WTC11 (cell line): ENCODE measurements at places on chromosomes 12 and 14. TPM values are rescaled to one million over a fixed set of nuclear protein-coding genes. Genes with fewer than 3 reads are reported as not detected.

HSPA2 gene
- total RNA-seq: 30.2 to 43.9 TPM (median 40.7 TPM) in 3 replicates

KRT78 gene
- not detected in 3 replicates for total RNA-seq

TBX5 gene
- 0.21 to 0.33 TPM (median 0.21 TPM) in 3 replicates for total RNA-seq

VWF gene
- 0.48 to 0.98 TPM (median 0.78 TPM) in 3 replicates for total RNA-seq

AJUBA gene
- 28.8 to 35.8 TPM (median 33.8 TPM) in 3 replicates for total RNA-seq

TAS2R8 gene
- total RNA-seq: not detected in 3 replicates

CISTR gene
- 0.81 TPM in 1 of 3 replicates, not detected in the others for total RNA-seq

KLRC3 gene
- not detected in 3 replicates for total RNA-seq

ASB2 gene
- total RNA-seq: 0.37 to 0.73 TPM (median 0.71 TPM) in 3 replicates

PMCH gene
- total RNA-seq: not detected in 3 replicates

TAMALIN gene
- total RNA-seq: 5.5 to 7.1 TPM (median 6.1 TPM) in 3 replicates

MEG3 gene
- total RNA-seq: 338 to 534 TPM (median 517 TPM) in 3 replicates

CDK2 gene
- 37.6 to 44.1 TPM (median 43.1 TPM) in 3 replicates for total RNA-seq

TBC1D30 gene
- total RNA-seq: 2.0 to 3.6 TPM (median 2.3 TPM) in 3 replicates

SLC5A8 gene
- 0.05 to 0.07 TPM in 2 of 3 replicates, not detected in the other for total RNA-seq

OVCH1 gene
- 0.04 to 0.25 TPM in 2 of 3 replicates, not detected in the other for total RNA-seq

PLA2G1B gene
- total RNA-seq: 0.92 to 1.8 TPM (median 1.4 TPM) in 3 replicates

MYH6 gene
- 0.09 to 0.14 TPM (median 0.09 TPM) in 3 replicates for total RNA-seq

AICDA gene
- total RNA-seq: 0.13 TPM in 1 of 3 replicates, not detected in the others

PLEK2 gene
- total RNA-seq: 1.2 to 1.4 TPM (median 1.3 TPM) in 3 replicates

KRT2 gene
- total RNA-seq: not detected in 3 replicates

NANOG gene
- 330 to 387 TPM (median 352 TPM) in 3 replicates for total RNA-seq

CCDC175 gene
- 0.16 to 0.27 TPM in 2 of 3 replicates, not detected in the other for total RNA-seq

PPFIA2 gene
- total RNA-seq: 0.92 to 1.8 TPM (median 1.1 TPM) in 3 replicates

SERPINA9 gene
- not detected in 3 replicates for total RNA-seq

RERGL gene
- 0.18 TPM in 1 of 3 replicates, not detected in the others for total RNA-seq

VPS29 gene
- total RNA-seq: 51.2 to 66.3 TPM (median 54.4 TPM) in 3 replicates
